Muscle of arm (tissue), 14 donors: ENCODE measurements at places on chromosomes 7 and 10. TPM values are rescaled to one million over a fixed set of nuclear protein-coding genes. Genes with fewer than 3 reads are reported as not detected.

DNA sequence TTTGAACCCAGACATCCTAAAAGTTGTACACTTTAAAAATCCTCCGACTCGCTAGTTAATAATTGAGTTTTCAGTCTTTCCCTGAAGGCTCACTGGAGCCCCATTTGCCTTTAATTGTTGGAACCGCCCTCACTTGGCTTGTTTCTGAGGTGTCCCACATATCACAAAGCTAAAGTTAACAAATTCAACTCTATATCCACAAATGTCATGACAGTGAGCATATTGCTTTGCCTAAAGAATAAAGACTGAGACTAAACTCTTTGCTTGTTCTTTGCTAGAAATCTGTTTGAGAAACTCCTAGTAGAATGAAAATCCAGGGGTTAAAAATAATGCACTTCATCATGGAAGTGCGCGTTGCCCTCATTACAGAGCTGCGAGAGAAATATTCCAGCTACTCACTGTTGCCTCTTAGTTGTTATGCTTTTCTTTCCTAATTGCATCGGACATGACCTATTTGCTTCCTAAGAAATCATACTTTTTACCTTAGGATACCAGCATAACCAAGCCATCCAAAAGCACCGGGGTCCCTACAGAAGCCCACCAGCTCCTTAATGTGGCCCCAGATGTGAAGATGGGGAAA is 752 bp downstream of the THSD7A start:
- peak; percentile 45 for DNase-seq

GRCh38 chr7:3120513-3120912 is 76.8 kb upstream of the CARD11 start:
- DNase-seq, result no peak

DNA sequence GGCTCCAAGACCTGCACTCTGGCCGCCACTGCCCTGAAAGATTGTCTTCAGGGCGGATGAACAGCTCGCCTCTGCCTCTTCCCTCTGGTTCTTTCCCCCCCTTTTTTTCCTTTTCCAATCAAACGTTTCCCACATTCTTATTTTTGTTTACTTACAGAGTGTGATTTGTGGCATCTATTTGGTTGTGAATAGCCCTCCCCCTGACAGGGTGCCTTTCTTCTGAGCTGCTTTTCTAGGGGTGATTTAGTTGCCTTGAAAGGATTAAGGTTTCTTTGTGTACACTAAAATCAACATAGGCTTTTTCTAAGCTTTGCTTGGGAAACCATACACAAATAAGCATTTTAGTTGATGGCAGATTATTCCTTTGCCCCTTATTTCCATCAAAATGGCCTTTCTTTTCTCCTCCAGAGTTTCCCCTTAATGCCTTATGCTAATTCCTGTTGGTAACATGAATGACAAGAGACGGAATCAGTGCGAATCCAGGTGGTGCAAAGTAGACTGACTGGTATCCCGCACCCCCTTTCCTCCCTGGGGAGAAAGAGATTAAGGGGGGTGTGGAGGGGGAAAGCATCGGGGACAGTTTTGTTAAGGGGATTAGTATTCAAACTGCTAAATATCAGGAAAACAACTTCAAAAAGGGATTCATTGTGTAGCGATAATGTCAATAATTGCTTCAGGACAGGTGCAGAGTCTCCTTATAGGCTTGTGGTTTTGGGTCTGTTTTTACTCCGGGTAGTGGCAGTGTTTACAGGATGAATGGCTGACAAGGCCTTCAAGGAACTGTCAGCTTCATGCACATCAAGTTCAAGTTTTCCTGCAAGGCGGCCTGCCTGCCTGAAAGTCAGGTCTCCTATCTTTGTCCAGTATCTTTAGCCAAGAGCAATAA is 431.6 kb upstream of the GALNT17 start:
- no peak for DNase-seq

- DNase-seq, result no peak
Measured at GRCh38 chr10:108791794-108792474, 1131.4 kb downstream of the XPNPEP1 start.

DNA sequence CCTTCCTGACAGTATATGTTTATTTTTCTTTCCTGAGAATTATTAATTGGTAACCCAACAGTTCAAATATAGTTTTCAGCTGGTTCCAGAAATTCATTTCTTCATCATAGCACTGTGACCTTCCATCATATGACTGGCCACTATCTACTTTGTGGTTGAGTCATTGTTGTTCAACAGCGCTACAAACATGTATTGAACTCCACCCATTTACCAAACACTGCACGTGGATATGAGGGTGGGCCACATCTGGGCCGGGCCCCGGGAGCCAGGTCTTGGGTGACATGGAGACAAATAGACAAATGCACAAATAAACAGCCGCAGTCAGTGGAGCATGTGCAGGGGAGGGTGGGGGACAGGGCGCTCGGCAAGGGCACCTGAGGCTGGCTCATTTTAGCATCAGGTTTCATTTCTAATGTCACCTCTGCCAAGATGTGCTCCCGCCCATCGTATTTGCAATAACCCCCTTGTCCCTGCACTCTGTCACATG is 24.0 kb upstream of the EEPD1 start:
- DNase-seq, result no peak

DNA sequence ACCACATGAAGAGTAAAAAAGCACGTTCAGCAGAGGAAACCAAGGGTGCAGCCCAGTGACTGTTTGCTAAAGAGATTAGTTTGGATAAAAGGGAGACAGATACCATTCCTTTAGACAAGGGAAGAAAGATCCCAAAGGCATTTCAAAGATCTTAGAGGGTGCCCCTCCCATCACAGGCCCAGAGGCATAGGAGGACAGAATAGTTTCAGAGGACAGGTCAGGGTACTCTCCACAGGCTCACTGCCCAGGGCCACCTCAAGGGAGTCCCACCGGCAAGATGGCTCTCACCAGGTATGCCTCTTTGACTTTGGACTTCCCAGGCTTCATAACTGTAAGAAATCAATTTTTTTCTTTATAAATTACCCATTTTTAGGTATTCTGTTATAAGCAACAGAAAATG is 4.7 kb upstream of the TCTN3 start:
- DNase-seq, result no peak

- DNase-seq, result no peak
Measured at GRCh38 chr10:44258019-44258418, 126.9 kb downstream of the CXCL12 start.

DNA sequence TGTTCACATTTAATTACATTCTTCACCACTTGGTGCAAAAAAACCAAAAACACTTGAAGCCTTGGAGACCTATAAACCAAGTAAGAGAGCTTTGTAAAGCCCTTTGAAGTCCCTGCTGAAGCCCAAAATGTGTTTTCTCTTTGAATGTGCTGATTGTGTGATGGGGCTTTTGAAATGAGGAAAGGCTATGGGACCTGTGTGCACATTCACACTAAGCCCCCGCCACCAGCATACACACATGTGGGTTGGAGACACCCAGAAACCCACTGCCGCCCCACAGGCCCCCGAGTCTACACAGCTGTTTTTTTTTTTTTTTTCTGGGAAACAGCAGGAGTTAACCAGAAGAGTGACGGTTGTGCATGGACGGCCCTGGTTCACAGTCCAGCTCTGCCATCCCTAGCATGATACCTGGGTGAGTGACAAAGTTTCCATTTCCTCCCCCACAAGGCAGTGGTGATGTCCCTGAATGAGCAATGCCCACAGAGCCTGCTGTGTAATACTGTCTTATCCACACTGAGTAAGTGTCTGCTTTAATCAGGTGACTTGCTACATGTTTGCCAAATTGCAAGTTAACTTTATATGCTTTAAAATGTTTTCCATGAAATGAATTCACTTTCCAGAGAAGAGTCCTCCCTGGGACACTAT is 154.6 kb upstream of the GDF10 start:
- no peak for DNase-seq

GRCh38 chr7:85156661-85157208 is 30.1 kb downstream of the SEMA3D start:
- no peak for DNase-seq

- DNase-seq, result no peak
Measured at GRCh38 chr10:33461295-33461640, 126.8 kb upstream of the NRP1 start.

DNA sequence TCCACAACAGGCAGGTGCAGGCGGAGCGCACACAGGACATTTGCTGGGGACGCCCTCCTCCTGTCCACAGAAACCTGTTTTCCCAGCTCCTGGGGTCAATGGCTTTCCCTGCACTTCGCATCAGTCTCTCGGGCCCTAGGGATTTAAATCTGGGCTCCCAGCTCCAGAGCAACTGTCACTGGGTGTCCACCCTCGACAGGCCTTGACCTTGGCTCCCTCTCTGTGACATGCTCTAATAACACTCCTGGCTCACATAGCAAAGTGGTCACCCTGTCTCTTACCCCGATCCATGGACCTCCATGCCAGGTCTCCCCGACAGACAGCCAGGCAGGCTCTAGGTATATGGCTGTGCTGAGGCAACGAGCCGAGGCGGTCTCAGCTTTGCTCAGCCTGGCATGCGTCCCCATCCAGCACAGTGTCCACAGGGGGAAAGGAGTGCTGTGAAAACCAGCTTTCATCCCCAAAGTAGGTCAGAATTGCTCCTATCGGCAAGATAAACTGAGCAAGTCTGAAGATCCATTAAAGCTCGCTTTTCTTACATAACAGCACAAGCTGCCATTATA is 195.6 kb downstream of the TNS3 start:
- no peak for DNase-seq

DNA sequence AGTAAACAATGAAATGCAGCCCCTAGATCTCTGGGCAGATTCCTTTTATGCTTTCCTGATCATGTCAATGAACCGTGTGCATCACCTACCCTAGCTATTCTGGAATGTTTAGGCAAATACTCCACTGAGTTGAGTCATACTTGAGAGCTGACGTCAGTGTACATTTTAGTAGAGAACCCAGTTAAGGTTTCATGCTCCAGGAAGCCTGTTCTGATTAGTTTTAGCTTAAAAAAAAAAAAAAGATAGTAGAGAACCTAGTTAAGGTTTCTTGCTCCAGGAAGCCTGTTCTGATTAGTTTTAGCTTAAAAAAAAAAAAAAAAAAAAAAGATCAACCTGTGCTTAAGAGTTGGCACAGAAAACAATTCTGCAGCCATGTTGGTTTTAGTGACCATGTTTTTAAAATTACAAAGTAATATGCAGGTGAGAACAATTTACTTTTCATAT is 3.7 kb upstream of the MCU start:
- no peak for DNase-seq

DNA sequence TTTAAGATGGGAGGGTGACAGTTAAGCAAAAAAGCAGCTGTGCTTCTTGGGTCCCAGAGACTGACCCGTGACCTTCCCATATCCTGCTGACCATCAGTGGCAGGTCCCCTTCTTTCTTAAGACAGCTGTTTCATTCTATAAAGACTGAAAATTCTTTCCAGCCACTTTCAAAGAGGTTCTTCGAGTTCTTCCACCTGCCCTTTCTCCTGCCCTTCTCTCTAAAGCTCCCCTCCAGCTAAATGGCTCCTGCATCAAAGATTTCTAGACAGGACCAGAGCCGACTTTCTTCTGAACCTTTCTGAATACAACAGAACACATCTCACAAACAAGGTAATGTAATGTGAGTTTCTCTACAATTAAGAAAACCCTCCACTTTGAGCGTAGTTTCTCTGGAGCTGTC is 180.8 kb downstream of the SFMBT2 start:
- no peak for DNase-seq

DNA sequence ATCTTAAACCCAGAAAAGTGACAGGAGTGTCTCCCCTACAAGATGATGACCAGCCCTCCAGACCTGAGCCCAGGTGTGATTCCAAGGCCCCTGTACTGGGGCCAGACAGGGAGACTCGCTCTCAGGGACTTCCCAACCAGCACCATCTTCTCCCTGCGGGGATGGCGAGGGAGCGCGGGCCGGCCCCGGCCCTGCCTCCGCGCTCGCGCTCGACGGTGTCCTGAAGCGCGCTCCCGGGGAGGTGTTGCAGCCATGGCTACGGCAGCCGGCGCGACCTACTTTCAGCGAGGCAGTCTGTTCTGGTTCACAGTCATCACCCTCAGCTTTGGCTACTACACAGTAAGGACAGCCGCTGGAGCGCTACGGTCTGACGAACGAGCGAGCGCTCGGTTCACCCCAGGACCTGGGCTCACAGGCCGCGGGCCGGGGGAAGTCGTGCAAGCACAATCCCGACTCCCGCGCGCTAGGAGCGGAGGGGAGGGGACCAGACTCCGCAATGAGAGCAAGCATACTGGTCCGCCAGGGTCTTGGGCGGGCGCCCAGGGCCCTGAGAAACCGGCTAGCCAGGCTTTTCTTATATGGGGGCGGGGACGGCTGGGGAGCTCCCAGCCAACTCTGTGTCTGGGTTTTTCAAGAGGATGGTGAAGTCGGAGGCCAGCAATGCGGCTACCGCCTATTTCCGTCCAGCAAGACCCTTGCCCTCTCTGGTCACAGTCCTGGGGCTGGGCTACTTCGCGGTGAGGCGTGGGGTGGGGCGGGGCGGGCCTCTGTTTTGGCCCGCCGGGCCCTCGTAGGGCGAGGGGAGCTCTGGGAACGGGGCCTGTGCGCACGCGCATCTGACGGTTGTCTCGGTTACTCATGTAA is at the start of gene TMEM254:
TMEM254 (plus strand) TSS at position 218 of the 864 bp plus-strand sequence; CDS start at position 253, 35 bp downstream.
- DNase-seq, result peak; percentile 96

DNA sequence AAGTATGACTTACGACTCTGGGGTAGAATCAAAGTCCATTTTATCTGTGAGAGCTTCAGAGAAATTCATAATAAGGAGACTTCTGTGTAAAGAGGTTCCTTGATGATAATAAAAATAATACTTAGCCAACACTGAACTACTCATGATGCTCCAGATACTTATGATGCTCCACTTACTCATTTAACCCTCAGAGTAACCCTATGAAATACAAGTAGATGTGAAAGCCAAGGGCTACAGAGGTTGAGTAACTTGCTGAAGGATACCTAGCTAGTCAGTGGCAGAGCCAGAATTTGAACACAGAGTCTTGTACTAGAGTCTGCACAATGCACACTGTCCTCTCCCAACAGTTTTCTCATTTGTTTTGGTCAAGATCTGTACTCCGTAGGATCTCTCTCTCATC is 89.5 kb downstream of the HECW1 start:
- DNase-seq, result no peak

DNA sequence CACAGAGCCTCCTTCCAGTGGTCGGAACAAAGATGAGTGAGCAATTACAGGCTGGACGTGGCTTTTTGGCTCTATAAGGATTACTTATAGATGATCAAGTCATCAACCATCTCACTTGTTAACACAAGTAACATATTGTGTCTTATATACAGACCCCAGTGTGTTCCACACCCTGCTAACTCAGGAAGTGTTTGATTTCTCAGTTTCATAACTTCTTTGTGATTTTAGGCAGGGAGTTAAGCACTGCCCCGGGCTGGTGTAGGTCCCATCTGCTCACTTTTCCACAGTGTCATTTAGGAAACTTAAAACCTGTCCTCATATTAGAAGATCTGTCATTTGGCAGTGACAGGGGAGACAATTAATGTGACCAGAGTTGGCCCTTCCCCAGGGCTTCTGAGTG is 6.2 kb downstream of the FOXI2 start:
- DNase-seq, result no peak

- peak; percentile 89 for DNase-seq
Measured at GRCh38 chr10:31620226-31621151, 301.5 kb downstream of the ZEB1 start.

- DNase-seq, result no peak
Measured at GRCh38 chr10:69048103-69048502, 39.8 kb upstream of the SRGN start.

Gene OPALIN
- not detected for polyA plus RNA-seq

Gene ARMC3
- polyA plus RNA-seq, result not detected

Gene SUFU
- 15.7 TPM for polyA plus RNA-seq

Gene AKR1C1
- 14.3 TPM for polyA plus RNA-seq

Gene TDRD1
- polyA plus RNA-seq, result not detected

Gene SPAM1
- not detected for polyA plus RNA-seq

Gene BLOC1S2
- polyA plus RNA-seq, result 31.1 TPM

Gene NEBL
- polyA plus RNA-seq, result 1.2 TPM

Gene PEX1
- polyA plus RNA-seq, result 36.3 TPM

Gene AGBL3
- polyA plus RNA-seq, result 4.6 TPM

Gene SEPTIN14
- polyA plus RNA-seq, result 0.24 TPM

Gene TAS2R41
- polyA plus RNA-seq, result not detected

Gene GHITM
- polyA plus RNA-seq, result 109 TPM
